IPS DF 6.9 (cell line): ENCODE measurements at places on chromosomes 5 and 9.

GRCh38 chr9:137658781-137659180 is 40.0 kb downstream of the EHMT1 start:
- no peak for DNase-seq

GRCh38 chr5:124460642-124461041 is 285.8 kb downstream of the ZNF608 start:
- no peak for DNase-seq

GRCh38 chr5:159198063-159199036 is 11.0 kb downstream of the RNF145 start:
- DNase-seq: no peak

GRCh38 chr9:97759581-97760288 is 62.6 kb upstream of the XPA start:
- DNase-seq: no peak

- DNase-seq: no peak
Measured at GRCh38 chr5:173497685-173498084, 118.8 kb downstream of the BOD1 start.

DNA sequence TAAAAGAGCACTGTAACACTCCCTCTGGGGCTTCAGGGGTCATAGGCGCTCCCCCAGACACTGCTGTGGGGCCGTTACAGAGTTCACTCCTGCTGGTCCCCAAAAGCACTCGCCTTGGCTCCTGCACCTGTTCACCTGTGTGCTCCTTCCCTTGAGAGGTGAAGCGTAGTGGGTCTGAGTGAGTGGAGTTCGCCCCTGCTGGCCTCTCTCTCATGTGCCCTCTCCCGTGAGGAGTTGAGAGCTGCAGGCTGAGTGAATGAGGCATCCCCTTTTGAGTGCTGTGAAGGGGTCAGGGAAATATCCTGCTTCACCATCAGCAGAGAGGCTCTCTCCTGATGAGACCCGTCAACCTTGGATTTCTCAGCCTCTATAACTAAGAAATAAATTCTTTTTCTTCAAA is 134.6 kb upstream of the TUT7 start:
- no peak for DNase-seq

GRCh38 chr5:36741128-36741527 is 134.7 kb downstream of the SLC1A3 start:
- no peak for DNase-seq

DNA sequence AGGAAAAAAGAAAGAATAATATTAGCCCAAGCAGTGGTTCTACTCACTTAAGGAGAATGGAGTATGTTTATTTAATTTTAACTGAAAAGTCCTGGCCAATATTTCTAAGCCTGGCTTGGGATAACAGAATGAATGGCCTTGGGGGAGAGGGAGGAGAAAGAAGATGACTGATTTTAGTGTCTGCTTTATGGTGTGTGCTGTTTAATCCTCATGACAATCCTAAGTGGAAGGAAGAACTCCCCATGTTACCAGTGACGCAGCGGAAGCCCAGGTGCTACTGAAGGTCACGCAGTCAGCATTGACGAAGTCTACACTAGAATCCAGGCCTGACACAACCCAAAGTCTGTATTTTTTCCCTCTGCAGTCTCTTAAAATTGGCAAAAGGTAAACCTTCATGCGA is 50.5 kb downstream of the PALM2AKAP2 start:
- DNase-seq: no peak
